Uterus (tissue), 4 donors: ENCODE measurements at places on chromosomes 4 and X. TPM values are rescaled to one million over a fixed set of nuclear protein-coding genes. Genes with fewer than 3 reads are reported as not detected.

DNA sequence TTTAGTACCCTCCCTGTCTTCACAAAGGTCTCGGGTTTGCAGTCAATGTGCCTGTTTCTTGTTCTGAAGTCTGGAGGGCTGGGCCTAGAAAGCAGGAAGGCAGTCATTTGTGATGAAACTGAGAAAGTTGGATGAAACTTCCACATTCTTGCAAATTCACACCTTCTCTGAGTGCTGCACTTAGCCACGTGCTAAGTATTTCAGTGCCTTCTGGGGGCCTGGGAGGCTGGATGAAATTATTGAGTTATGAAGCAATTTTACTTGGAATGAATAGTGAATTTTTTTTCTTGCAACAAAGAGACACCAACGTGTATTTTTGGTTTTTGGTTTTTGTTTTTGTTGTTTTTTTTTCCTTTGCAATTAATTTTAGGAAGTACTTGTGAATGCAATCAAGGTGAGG is 71.2 kb downstream of the MSX1 start:
- H3K4me1 ChIP-seq, result no peaks in the 10 kb centered on the region
- H3K27ac ChIP-seq, result no peak overlapping the region
- no peak for DNase-seq
- no peaks in the 10 kb centered on the region for H3K27me3 ChIP-seq

DNA sequence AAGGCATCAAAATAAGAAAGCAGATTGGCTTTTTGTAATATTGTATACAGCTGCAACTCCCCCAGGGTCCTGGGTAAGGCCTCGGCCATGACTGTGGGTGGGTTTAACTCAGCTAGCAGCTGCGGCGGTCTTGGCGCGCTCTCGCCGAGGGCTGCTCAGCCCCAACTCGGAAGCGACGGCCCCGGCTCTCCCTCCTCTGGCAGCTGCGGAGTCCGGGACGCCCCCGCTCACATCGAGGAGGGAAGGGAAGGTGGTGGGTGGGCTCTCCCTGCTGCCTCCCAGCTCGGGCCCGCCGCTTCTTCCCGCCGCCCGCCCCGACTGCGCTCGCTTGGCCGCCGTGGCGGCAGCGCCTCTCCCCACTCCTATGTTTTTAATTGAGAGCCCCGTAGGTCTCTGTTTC is 51.2 kb downstream of the GPR50 start:
- no peak overlapping the region for H3K27ac ChIP-seq
- H3K36me3 ChIP-seq, result no peaks in the 10 kb centered on the region
- DNase-seq, result no peak
- no peak overlapping the region for H3K4me3 ChIP-seq

- H3K27ac ChIP-seq, result peak overlapping the region; percentile 4
- H3K27me3 ChIP-seq, result no peaks in the 10 kb centered on the region
- H3K4me3 ChIP-seq, result peak overlapping the region; percentile 97
- no peaks in the 10 kb centered on the region for H3K4me1 ChIP-seq
- no peaks in the 10 kb centered on the region for H3K36me3 ChIP-seq
- DNase-seq, result no peak
Observed at GRCh38 chr4:112146502-112146813, 1.2 kb downstream of the FAM241A start.

DNA sequence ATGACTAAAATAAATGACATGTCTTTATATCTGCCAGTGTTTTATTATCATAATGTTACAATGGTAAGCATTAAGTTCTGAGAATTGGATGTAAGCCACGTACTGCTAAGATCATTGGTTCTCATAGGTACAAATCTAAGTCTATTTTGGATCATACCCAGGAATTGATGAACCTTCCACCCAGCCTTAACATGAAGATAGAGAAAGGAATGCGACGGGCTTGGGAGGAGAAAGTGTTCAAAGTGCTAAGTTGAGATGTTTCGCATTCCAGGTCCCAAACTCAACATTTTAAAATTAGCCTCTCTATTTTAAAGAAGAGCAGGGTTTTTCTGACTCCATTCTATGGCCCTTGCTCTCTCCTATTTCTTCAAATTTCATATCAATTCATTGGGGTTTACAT is 54.9 kb upstream of the FRAS1 start:
- no peak overlapping the region for H3K4me3 ChIP-seq
- no peak for DNase-seq
- H3K36me3 ChIP-seq, result no peaks in the 10 kb centered on the region
- H3K27ac ChIP-seq, result no peak overlapping the region
- no peaks in the 10 kb centered on the region for H3K27me3 ChIP-seq
- H3K4me1 ChIP-seq, result no peaks in the 10 kb centered on the region

DNA sequence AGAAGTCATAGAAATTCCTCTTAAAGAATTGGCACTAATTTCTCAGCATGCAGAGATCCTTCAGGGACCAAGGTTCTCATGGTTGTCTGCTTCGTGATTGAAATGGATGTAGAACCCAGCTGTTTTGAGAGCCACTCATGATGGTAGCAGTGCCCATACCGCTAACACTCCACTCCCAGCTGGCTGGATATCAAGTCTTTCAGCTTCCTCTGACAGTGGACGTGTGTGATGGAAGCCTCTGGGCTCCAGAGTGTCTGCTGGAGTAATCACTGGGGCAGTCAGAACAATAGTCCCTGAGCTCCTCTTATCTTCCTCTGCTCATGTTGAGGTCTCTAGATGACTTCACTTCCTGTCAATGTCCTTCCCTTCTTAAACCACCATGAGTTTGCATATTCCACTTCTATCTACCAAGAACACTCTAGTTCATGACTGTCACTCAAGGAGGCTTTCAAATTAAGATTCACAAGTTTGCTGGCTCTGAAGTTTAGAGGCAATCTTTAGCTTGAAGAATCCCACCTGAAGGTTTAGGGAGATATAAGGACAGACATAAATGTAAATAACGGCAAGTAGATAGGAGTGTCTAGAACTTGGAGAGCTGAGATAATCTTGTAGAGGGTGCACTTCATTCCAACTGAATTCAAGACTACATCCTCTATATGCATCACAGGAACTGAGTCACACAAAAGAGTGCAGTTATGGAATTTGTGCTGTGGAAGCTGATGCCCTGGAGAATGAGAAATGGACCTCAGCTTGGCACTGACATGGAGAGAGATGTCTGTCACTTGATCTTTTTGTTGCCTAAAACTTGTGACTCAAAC is 64.5 kb upstream of the WDR1 start:
- H3K27me3 ChIP-seq, result no peaks in the 10 kb centered on the region
- no peak overlapping the region for H3K27ac ChIP-seq
- no peak for DNase-seq

Gene BEX5
- 3.8 TPM for total RNA-seq
